Activated naive CD8-positive, alpha-beta T cell treated with anti-CD3 and anti-CD28 coated beads, Interleukin-2, amount 50 U/mL, for 16 hours (primary cell): ENCODE measurements at places on chromosomes 2 and 18.

DNA sequence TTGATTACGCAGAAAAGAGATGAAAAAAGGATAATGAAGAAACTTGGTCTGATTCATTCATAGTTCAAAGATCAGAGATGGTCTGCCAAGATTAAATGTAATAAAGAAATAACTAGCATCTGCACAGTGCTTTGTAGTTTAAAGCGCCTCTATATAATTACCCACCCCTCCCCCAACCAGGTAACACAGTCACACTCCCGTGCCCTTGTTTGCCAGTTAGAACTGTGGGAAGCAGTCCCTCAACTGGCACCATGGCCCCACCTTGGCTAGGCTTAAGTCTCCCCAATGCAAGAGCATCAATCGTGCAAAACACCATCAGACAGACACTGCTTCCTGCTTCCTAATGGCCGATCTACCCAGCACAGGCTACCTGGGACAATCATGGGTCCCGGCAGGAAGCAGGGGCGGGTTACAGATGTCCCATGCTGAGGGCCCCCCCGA, 11.6 kb downstream of the ADCY3 start:
- no peak for DNase-seq

DNA sequence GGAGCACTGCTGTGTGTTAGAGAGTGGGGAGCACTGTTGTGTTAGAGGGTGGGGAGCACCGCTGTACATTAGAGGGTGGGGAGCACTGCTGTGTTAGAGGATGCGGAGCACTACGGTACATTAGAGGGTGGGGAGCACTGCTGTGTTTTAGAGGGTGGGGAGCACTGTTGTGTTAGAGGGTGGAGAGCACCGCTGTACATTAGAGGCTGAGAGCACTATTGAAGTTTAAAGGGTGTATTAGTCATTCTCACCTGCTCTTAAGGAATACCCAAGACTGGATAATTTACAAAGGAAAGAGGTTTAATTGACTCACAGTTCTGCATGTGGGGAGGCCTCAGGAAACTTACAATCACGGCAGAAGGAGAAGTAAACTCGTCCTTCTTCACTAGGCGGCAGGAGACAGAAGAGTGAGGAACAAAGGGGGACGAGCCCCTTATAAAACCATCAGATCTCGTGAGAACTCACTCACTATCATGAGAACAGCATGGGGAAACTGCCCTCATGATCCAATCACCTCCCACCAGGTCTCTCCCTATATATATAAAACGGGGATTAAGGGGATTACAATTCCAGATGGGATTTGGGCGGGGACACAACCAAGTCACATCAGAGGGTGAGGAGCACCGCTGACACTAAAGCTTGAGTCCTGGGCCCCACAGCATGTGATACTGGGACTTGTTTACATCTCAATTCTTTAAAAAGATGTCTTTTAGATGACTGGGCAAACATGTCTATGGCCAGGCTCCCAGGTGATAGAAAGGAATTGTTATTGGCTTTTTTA, 19.5 kb upstream of the AGXT start:
- no peak for DNase-seq

- no peak for DNase-seq
Observed at GRCh38 chr2:162885281-162886070, 46.9 kb upstream of the KCNH7 start.

DNA sequence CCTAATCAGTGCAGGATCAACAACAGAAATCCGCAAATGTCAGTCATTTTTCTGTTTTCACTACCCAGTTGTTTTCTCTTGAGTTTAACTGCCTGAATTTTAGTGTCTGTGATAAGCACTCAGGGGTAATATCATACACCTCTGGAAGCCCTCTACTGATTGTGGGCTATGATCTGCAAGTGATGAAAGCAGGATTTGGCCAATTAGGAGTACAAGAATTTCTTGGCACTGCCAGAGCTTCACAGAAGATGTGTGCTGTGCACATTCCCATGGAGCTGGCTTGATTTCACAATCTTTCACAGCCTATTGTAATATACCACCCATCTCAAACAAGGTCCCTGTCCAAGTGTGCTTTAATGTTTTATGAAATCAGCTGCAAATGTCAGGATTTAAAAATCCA, 27.3 kb upstream of the TDRD15 start:
- DNase-seq = no peak

GRCh38 chr2:138677221-138677620, 103.0 kb downstream of the NXPH2 start:
- DNase-seq = no peak

DNA sequence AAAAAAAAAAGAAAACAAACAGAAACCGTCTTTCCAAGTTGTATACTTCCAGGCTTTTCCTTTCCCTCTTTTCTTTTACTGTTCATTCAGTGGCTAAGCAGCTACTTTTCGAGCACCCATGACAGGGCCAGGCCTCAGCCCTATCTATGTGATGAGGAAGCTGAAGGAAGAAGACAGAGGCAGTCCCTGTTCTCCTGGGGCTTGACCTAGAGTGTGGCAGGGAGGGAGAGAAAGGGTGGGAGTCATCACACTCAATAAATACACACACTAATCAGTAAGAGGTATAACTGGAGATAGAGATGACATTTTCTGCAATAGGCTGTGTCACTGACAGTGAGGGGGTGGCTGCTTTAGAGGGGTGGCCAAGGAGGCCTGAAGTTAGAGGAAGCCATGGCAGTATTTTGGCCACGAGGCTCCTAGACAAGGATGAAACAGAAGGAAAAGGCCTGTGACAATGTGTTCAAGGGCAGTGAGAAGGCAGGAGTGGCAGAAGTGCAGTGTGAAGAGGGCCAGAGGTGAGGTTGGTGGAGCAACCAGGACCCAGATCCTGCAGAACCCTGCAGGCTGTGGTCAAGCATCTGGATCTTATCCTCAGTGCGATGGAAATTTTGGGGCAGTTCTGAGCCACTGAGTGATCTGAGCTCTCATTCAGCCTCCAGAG, 131.8 kb upstream of the TTC39C start:
- no peak for DNase-seq

GRCh38 chr2:55049821-55050099, 491 bp downstream of the RTN4 start:
- no peak for DNase-seq

GRCh38 chr18:55280503-55280902, 307.5 kb downstream of the TCF4 start:
- DNase-seq = no peak

DNA sequence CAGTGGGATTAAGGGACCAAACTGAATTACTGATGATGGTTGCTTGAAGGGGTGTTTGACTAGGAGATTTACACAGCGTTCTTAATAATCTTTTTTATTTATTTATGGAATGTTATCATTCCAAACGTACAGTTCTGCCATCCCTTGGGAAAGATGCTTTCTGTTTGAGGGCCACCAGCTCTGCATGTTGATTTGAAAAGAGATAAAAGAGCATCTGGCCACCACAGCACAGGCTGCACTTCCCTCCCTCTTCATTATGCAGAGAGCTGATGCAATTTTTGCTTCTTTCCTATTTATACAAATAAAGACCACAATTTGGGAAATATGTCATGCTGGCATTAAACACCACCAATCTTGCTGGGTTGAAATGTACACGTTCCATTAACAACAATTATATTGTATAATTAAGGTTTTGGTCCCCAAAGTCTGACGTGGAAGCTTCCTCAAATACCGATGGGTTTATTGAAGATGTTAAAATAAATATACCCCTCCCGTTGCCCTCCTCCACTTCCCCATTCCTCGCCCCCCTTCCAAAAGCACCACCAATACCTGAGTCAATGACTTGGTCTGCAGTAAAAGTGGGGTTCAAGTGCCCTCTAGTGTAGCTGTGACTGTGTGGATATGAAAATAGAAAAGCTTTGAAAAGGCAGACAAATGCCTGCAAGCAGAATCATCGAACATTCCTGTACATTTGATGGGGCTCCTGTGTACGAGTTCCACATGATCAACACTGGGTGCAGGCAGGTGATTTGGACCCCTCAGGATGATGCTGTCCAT, 211.9 kb downstream of the HRH4 start:
- no peak for DNase-seq

GRCh38 chr2:80328159-80328571, 23.6 kb upstream of the LRRTM1 start:
- DNase-seq = no peak

DNA sequence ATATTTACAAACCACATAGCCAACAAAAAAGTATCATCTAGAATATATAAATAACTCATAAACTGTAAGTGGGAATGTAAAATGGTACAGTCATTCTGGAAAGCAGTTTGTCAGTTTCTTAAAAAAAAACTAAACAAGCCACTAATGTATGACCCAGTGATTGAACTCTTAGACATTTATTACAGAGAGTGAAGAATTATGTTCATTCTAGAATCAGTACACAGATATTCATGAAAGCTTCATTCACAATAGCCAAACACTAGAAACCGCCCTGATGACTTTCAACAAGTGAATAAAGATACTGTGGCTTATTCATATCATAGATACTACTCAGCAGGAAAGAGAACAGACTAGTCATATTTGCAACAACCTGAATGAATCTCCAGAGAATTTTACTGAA, 1541.5 kb downstream of the LRP1B start:
- no peak for DNase-seq

DNA sequence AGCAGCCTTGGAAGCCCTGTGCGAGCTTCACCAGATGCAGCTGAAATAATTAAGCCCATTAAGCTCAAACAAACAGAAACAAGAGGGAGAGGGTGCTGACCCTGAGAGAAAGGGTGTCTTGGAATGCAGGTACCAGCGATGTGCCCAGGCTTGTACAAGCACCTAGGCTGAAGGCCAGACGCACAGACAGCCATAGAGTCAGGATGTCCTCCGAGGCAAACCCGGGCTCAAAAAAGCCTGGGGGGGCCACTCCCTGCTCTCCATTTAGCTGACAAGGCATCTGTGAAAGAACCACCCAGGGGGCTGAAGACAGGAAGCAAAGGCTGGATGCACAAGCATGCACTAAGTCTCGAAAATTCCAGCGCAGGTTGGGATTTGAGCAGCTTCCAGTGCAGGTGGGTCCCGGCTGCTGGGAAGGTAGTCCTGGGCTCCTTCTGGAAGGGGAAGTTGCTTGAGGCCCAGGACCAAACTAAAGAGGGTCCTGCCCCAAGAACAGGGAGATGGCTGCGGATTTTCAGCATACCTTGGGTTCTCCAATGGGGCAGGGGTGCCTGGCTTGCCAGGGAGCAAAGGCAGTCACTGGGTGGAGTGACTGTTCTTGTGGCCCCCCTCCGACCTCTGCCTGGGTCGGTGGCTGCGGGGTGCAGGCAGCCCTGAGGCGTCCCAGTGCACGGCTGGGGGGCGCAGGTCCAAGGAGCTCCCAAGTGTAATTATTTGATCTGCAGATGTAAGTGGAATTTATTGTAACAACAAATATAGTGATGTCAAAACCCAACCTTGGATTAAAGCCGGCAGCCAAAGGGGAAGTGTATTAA, 5.9 kb downstream of the GBX2 start:
- no peak for DNase-seq

- DNase-seq = no peak
Observed at GRCh38 chr2:37527361-37527760, 144.1 kb downstream of the CDC42EP3 start.

- DNase-seq = no peak
Observed at GRCh38 chr2:120828829-120829632, 93.4 kb downstream of the GLI2 start.

DNA sequence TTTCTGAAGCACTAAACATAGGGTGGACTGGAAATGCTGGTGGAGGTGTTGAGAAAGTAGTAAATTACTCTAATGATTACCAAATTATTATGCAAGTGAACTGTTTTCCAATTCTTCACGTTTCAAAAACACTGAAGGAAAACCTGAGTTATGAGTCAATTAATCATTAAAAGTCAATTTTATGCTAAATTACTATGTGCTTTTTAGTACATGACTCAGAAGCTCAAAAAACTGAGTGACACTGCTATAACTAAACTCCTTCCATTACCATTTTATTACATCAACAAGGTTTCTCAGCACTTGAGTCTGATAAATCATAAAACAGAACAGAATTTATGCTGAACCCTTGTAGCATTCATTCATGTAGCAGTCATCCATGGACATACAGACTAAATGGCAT, 20.4 kb downstream of the CHMP3 start:
- no peak for DNase-seq

GRCh38 chr2:64363848-64364247, 90.1 kb upstream of the LGALSL start:
- no peak for DNase-seq

GRCh38 chr2:235666213-235666781, 172.5 kb downstream of the AGAP1 start:
- DNase-seq = no peak

- DNase-seq = no peak
Observed at GRCh38 chr2:65077898-65078297, 21.7 kb downstream of the CEP68 start.

GRCh38 chr2:8277921-8278571, 403.8 kb upstream of the ID2 start:
- DNase-seq = no peak
